ENCODE measurements at places on chromosomes 2 and 18.

DNA sequence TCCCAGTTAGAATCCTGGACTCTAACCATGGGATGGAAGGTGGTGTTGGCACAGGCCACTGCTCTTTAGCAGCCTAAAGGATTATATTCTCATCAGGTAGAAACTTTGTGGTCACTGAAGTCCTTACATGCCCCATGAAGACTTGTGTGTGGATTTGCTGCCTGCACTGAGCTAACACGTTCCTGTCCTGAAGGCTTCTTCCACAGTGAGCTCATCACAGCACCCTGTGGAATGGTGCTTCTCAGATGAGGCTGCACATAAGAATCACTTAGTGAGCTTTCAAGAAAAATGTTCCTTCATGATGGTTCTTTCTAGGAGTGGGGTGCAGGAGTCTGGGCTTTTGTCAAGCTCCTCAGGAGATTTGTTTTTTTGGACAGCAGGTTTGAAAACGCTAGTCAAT lies 26.8 kb downstream of the STAMBP start:
- peaks cover 34% of the 10 kb centered on the region for H3K36me3 ChIP-seq
- no peak overlapping the region for H3K27ac ChIP-seq
- H3K27me3 ChIP-seq = no peaks in the 10 kb centered on the region
- peaks cover 15% of the 10 kb centered on the region for H3K4me1 ChIP-seq
- H3K4me3 ChIP-seq = no peak overlapping the region
- DNase-seq = peak; percentile 20

GRCh38 chr2:205679410-205680009 lies 2.8 kb upstream of the NRP2 start:
- DNase-seq = no peak
- H3K4me3 ChIP-seq = no peak overlapping the region
- H3K27ac ChIP-seq = no peak overlapping the region

- H3K27ac ChIP-seq = no peak overlapping the region
- no peaks in the 10 kb centered on the region for H3K27me3 ChIP-seq
- no peak overlapping the region for H3K4me3 ChIP-seq
- no peaks in the 10 kb centered on the region for H3K36me3 ChIP-seq
- H3K4me1 ChIP-seq = peaks cover 2% of the 10 kb centered on the region
Observed at GRCh38 chr2:53253244-53253643, 514.4 kb upstream of the CHAC2 start.

DNA sequence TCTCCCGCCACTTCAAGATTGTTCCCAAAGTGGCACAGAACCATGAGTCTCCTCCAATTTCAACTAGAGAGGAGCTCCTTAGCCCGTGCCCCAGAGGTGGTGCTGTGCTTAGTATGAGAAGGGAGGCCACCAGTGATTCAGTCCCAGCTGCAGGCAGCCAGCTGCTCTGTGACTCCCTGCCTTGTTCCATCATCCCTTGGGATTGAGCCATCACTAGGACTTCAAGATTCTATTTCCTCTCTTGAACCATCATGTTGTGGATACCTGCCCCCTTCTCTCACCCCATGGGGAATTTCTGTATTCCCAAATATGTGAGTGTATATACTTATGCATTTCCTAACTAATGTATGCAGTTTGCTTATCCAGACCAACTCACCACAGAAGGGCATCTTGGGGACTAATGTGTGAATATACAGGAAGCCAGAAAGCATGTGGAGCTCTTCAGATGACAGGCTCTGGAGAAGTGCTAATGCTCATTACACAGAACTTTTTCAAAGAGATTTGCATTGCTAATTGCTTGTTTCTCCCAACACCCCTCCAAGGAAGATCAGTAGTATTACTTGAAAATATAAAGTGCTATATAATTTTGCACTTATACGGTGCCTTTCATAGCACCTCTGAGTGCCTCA lies 111.0 kb upstream of the MAP3K20 start:
- peaks cover 16% of the 10 kb centered on the region for H3K4me1 ChIP-seq
- peak; percentile 86 for DNase-seq

- no peaks in the 10 kb centered on the region for H3K36me3 ChIP-seq
- H3K27ac ChIP-seq = no peak overlapping the region
- peaks cover 2% of the 10 kb centered on the region for H3K4me1 ChIP-seq
- H3K4me3 ChIP-seq = no peak overlapping the region
- DNase-seq = no peak
Observed at GRCh38 chr18:11072632-11073031, 76.7 kb downstream of the PIEZO2 start.

GRCh38 chr18:21316296-21316695 lies 74.3 kb downstream of the GREB1L start:
- no peak overlapping the region for H3K27ac ChIP-seq
- H3K4me1 ChIP-seq = no peaks in the 10 kb centered on the region
- no peak for DNase-seq
- peaks cover 8% of the 10 kb centered on the region for H3K27me3 ChIP-seq
- no peaks in the 10 kb centered on the region for H3K36me3 ChIP-seq

DNA sequence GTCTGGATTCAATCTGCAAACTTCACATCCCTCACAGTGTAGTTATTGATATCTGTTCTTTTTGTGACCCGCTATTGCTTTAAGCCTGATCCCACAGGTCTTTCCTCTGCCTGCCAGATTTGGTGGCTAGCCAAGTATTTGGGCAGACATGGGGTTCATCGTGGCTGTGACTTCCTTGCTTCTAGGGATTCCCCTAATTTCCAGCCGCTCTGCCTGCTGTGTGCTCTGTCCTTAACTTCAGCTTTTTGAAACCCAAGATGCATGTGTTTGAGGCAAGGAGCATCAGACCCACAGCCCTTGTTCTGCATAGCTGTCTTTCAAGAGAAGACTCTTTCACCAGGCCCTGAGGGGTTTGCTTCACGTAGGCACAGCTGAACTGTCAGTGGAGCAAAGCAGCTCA lies 54.2 kb downstream of the NCAPH start:
- H3K36me3 ChIP-seq = no peaks in the 10 kb centered on the region
- H3K4me1 ChIP-seq = no peaks in the 10 kb centered on the region
- no peak for DNase-seq
- H3K27ac ChIP-seq = no peak overlapping the region

DNA sequence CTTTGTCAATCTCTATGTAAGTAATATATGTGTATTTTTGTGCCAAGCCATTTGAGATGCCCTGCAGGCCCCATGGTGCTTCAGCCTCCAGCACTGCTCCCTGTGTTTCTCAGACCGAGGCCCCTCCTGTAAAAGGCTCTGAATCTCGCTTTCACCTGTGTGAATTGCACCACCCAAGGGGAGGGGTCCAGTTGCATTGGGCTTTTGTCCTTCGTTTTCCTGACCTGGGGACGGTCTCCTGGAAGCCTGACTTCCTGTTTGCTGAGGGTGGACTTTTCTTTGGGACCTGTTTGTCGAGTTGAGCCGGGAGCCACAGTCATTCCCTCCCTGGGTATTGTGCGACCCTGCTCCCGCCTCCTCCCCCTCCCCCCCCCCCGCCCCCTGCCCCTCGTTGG lies 48.9 kb downstream of the AGAP1 start:
- no peak overlapping the region for H3K4me3 ChIP-seq
- no peak for DNase-seq
- H3K27me3 ChIP-seq = no peaks in the 10 kb centered on the region
- no peak overlapping the region for H3K27ac ChIP-seq

DNA sequence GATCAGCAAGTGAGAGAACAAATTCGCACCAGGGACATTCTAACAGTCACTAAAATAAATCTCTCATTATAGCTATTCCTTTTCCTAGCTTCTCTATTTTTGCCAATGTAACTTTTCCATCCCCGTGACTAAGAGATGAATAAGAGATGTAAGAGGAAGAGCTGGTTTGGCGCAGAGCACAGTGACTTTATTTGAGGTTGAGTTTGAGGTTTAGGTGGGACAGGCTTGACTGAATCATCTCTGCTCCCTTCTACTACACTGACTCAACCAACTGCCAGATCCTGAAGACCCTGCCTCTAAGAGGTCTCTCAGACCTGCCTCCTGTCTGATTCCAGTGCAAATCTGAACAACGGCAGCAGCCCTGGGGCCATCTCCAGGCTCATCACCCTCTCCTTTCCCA lies 28.0 kb downstream of the RFX8 start:
- no peaks in the 10 kb centered on the region for H3K27me3 ChIP-seq
- H3K27ac ChIP-seq = peak overlapping the region; percentile 15
- peak; percentile 93 for DNase-seq

DNA sequence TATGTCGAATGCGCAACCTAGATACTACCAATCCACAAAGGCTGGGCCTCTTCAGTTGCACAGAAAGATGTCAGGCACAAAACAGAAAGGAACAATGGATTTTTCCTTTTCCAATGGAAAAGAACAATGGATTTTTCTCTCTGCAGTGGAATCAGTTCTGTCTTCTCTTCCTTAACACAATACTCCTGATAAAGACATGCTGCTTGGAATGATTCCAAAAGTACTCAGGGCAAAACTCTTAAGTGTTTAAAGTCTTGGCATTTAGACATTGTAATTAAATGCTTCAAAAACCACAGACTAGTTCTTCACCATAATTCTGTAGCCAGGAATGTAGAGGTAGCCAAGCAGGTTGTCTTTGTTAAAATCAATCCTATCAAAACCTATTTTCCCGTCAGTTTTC lies 46.7 kb upstream of the FLACC1 start:
- peak; percentile 52 for DNase-seq
- H3K27ac ChIP-seq = no peak overlapping the region
- H3K27me3 ChIP-seq = no peaks in the 10 kb centered on the region
- H3K4me3 ChIP-seq = no peak overlapping the region
- 0 out of 2 replicates have a peak, but pooled peaks cover 2% of the 10 kb centered on the region for H3K36me3 ChIP-seq

DNA sequence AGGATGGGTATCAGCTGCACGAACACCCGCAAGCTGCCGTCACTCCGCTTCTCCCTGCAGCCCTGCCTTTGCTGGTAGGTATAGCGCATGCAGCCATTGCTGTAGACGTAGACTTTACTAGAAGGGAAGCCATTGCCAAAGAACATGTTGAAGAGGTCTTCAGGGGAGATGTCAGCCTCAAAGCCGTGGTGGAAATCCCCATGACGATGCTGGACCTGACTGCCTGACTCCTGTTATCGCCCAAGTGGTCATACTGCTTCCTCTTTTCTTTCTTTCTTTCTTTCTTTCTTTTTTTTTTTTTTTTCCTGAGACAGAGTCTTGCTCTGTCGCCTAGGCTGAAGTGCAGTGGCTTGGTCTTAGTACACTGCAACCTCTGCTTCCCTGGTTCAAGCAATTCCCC lies 68.7 kb upstream of the SPRED2 start:
- no peak for DNase-seq
- H3K4me1 ChIP-seq = no peaks in the 10 kb centered on the region
- H3K27ac ChIP-seq = no peak overlapping the region
- H3K4me3 ChIP-seq = no peak overlapping the region
- peaks cover 29% of the 10 kb centered on the region for H3K27me3 ChIP-seq

- H3K27me3 ChIP-seq = peaks cover 90% of the 10 kb centered on the region
- no peaks in the 10 kb centered on the region for H3K4me1 ChIP-seq
- H3K27ac ChIP-seq = no peak overlapping the region
Observed at GRCh38 chr2:218992703-218993344, 398 bp downstream of the CRYBA2 start.

DNA sequence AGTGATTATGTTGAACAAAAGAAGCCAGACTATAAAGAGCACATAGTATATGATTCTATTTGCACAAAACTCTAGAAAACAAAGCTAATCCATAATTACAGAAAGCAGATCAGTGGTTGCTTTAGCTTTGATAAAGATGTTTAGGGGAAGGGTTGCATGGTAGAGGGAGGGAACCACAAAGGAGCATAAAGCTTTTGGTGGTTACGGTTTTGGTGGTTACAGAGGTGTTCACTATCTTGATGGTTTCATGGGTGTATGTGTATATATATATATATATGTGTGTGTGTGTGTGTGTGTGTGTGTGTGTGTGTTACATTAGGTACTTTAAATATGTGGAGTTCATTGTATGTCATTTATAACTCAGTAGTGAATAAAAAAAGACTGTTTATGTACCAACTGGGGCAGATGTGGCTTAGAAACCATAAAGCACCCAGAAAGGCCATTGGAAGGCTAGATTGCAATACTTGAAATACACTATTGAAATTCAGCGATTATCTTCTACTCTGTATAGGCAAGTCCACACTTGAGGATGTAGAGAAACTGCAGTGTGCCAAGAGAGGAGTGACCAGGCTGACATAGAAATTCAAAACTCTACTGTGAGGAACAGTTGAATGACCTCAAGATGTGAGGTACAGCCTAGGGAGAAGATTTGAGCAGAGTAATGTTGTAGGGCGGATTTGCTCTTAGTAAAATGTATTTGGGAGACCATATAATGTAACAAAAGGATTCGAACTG lies 60.6 kb downstream of the CAB39 start:
- H3K27ac ChIP-seq = no peak overlapping the region
- peaks cover 8% of the 10 kb centered on the region for H3K4me1 ChIP-seq
- no peak for DNase-seq

- H3K27me3 ChIP-seq = no peaks in the 10 kb centered on the region
- peaks cover 7% of the 10 kb centered on the region for H3K36me3 ChIP-seq
- no peak overlapping the region for H3K4me3 ChIP-seq
- H3K27ac ChIP-seq = no peak overlapping the region
Observed at GRCh38 chr2:55302241-55302640, 33.2 kb upstream of the MTIF2 start.

GRCh38 chr2:75619956-75620740 lies 26.4 kb upstream of the MRPL19 start:
- no peaks in the 10 kb centered on the region for H3K4me1 ChIP-seq
- H3K27ac ChIP-seq = no peak overlapping the region
- no peak overlapping the region for H3K4me3 ChIP-seq
- peaks cover 9% of the 10 kb centered on the region for H3K27me3 ChIP-seq
- no peaks in the 10 kb centered on the region for H3K36me3 ChIP-seq
- DNase-seq = no peak

DNA sequence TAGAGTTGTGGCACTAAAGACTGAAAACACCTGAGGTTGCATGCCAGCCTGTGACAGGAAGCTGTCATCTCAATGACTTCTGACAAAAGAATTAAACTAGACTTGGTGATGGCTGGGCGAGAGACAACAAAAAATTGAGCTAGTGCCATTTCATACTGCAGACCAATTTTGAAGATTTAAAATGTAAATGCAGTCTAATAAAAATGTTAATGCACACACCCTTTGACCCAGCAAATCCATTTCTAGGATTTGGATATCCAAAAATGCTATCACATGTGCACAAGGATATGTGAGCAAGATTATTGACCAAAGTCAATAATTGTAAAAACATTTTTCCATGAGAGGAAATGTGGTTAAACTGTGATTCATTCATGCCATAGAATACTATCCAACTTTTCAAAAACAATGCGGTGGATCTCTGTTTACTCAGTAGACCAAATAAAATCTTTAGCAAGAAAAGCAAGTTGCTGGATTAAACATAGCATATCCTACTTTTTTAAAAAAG lies 5.6 kb downstream of the FBXO36 start:
- H3K27me3 ChIP-seq = no peaks in the 10 kb centered on the region
- peak; percentile 71 for DNase-seq
- peaks cover 3% of the 10 kb centered on the region for H3K4me1 ChIP-seq
